ENCODE measurements at places on chromosomes 7 and 10. TPM values are rescaled to one million over a fixed set of nuclear protein-coding genes. Genes with fewer than 3 reads are reported as not detected.

LIPJ gene
- 0.59 TPM for polyA plus RNA-seq

LBX1 gene
- not detected for polyA plus RNA-seq

HIBADH gene
- 102 TPM for polyA plus RNA-seq

PRR15 gene
- polyA plus RNA-seq: 4.3 TPM

FGFBP3 gene
- 26.4 TPM for polyA plus RNA-seq

NRAP gene
- 0.11 TPM for polyA plus RNA-seq

PROSER2 gene
- polyA plus RNA-seq: 11.4 TPM

SUFU gene
- 28.3 TPM for polyA plus RNA-seq

GRID1 gene
- 1.6 TPM for polyA plus RNA-seq

VSTM4 gene
- polyA plus RNA-seq: 3.6 TPM
